ENCODE measurements at places on chromosomes 13 and 19.

DNA sequence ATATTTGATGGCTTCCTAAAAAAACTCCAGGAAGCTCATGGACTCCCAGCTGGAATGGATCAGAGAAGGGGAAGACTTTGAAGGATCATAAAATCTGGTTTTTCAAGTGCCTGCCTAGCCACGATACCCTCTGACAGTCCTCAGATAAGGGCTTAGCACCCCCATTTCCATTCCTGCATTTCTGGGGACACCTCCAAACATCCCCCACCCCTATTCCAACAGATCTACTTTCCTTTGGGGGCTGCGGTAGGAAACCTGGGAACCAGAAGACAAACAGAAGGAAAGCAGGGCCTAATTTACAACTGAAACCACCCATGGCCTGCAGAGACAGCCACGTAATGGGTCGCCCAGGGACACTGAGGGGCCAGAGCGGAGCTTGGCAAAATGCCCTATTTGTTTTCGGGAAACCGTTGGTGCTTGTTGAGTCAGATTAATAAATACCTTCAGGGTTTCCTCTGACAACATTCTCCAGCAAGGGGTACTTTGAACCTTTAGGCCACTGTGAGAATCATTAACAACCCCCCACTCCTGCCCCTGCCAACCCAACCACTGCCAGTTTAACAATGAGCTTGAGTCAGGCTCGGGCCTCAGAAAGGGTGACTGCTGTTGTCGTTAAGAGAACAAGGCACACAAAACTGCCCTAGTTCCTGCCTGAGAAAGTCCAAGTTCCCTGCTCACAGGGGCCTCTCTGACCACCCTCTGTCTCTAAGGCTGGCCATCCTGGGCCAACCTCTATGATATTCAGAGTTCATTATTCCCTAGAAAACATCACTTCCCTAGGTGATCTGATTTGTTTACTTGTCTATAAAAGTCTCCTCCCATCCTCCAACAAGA, 23.5 kb downstream of the RHPN2 start:
- DNase-seq, result no peak

DNA sequence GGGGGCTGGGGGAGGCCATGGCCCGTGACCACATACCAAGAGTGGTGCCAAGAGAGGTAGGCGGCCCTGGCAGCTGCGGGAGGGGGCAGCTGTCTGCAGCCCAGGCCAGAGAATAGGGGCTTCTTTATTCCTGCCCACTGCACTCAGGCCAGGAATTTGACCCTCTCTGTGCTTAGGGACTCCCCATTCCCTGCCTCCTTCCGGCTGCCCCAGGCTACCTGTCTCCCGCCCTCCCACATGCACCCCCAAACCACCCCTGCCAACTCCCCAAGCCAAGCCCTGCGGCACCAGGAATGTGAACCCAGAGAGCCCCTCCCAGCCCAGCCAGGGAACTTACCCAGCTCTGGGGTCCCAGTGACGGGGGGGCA, 687 bp downstream of the PLEKHA4 start:
- no peak for DNase-seq

GRCh38 chr19:47428177-47428894, 9.0 kb upstream of the MEIS3 start:
- peak; percentile 69 for DNase-seq

GRCh38 chr19:49436381-49437017, 4.8 kb downstream of the SLC17A7 start:
- DNase-seq, result peak; percentile 53

- DNase-seq, result no peak
Measured at GRCh38 chr13:72125561-72125960, 258.6 kb upstream of the DACH1 start.

GRCh38 chr13:105008604-105009003, 1526.9 kb downstream of the EFNB2 start:
- DNase-seq, result no peak

DNA sequence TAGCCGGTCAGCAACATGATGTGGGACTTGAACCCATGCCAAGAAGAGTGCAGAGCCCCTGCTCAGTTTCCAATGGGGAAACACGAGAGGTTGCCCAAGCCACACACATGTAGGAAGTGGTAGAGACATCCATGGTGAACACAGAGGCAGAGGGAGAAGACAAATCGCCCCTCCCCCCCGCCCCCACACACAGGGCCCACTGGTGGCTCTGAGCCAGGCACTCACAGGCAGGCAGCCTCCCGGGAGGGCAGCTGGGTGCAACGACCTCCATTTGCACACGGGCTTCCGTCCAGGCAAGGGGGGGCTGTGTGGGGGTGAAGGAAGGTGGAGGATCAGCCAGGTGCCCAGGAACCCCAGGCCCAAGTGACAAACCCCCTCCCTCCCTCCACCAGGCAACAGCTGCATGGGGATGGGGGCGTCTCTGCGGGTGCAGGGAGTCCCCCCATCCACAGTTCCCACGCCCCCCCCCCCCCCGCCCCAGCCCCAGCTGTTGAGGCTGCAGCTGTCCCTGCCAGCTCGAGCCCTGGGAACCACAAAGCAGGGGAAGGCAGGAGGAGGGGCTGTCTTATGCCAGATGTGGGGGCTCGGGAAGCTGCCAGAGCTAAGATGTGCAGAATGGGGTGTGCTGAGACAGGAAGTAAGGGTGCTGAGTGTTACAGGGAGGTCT, 3.4 kb downstream of the NOTCH3 start:
- DNase-seq, result no peak

GRCh38 chr13:28282451-28282850, 144.1 kb downstream of the PAN3 start:
- DNase-seq, result no peak

- no peak for DNase-seq
Measured at GRCh38 chr13:113299951-113300350, 2.9 kb downstream of the LAMP1 start.
